ENCODE measurements at places on chromosomes 2 and 18.

GRCh38 chr18:35027206-35027605 lies 14.0 kb upstream of the MAPRE2 start:
- DNase-seq = no peak

GRCh38 chr2:12606472-12607000 lies 110.2 kb upstream of the TRIB2 start:
- DNase-seq = no peak

GRCh38 chr2:68487773-68488355 lies 20.5 kb downstream of the APLF start:
- DNase-seq = no peak

DNA sequence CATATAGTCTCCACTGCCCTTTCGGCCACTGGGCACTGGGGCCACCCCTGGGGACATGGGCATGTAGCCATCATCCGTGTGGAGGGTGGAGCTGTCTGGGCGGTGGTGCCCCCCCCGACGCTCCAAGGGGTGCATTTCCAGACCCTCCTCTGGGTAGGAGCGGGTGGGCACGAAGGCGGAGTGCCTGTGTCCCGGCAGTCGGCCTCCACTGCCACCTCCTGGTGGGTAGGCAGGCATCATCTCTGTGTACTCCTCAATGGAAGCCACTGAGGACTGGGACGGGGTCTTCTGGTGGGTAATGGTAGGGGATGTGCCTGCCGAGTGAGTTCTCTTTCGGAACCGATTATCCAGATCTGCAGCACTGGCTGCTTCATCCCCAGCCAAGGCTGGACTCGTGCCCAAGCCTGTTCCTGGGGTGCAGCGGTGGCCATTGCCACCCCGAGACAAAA lies 2.8 kb downstream of the IRS1 start:
- no peak for DNase-seq

GRCh38 chr2:174511580-174512260 lies 24.9 kb upstream of the GPR155 start:
- DNase-seq = no peak

- DNase-seq = no peak
These were observed 55.3 kb upstream of the HK2 start for GRCh38 chr2:74778381-74779264.

All from activated CD4-positive, alpha-beta T cell treated with anti-CD3 and anti-CD28 coated beads, Interleukin-2, amount 50 U/mL, for 48 hours (primary cell).